ENCODE measurements at places on chromosomes 3 and 15.

GRCh38 chr15:92290359-92290992, 103.2 kb upstream of the ST8SIA2 start:
- H3K27ac ChIP-seq = no peak overlapping the region
- H3K4me1 ChIP-seq = no peaks in the 10 kb centered on the region
- no peak for DNase-seq
- H3K4me3 ChIP-seq = no peak overlapping the region
- H3K36me3 ChIP-seq = no peaks in the 10 kb centered on the region

- no peaks in the 10 kb centered on the region for H3K36me3 ChIP-seq
- DNase-seq = no peak
- peaks cover 37% of the 10 kb centered on the region for H3K27me3 ChIP-seq
- H3K4me1 ChIP-seq = peaks cover 24% of the 10 kb centered on the region
- no peak overlapping the region for H3K4me3 ChIP-seq
Measured at GRCh38 chr3:27730774-27731659, 8.9 kb upstream of the EOMES start.

DNA sequence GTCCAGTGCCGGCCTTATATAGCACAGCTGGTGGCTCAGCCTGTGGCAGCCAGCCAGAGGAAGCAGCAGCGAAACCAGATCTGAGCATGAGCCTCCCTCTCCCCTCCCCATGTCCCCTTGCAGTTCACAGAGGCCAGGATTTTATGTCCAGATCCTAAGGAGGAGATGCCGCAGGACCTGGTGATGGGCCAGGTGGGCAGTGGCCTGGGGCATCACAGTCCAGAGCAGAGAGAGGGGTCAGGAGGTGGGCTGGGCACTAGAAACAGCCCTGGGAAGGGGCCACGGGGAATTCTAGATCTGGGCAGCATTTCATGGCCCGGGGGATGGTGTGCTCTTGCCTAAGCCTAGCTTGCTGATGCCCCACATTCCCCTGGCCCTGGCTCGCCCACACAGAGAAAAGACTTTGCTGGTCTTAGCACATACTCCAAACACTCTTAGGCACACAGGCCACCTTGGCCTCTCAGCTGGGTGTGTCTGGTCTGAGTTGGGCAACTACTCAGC, 259 bp upstream of the CILP start:
- no peak overlapping the region for H3K4me3 ChIP-seq
- H3K27ac ChIP-seq = no peak overlapping the region
- H3K4me1 ChIP-seq = peaks cover 8% of the 10 kb centered on the region
- H3K27me3 ChIP-seq = no peaks in the 10 kb centered on the region
- no peak for DNase-seq
- no peaks in the 10 kb centered on the region for H3K36me3 ChIP-seq

GRCh38 chr3:113079218-113079961, 88.6 kb downstream of the GTPBP8 start:
- no peak overlapping the region for H3K27ac ChIP-seq
- no peaks in the 10 kb centered on the region for H3K27me3 ChIP-seq
- no peaks in the 10 kb centered on the region for H3K36me3 ChIP-seq
- H3K4me1 ChIP-seq = no peaks in the 10 kb centered on the region
- DNase-seq = no peak

- DNase-seq = no peak
- H3K4me3 ChIP-seq = no peak overlapping the region
- H3K4me1 ChIP-seq = no peaks in the 10 kb centered on the region
Measured at GRCh38 chr3:30988769-30989168, 94.3 kb upstream of the GADL1 start.

DNA sequence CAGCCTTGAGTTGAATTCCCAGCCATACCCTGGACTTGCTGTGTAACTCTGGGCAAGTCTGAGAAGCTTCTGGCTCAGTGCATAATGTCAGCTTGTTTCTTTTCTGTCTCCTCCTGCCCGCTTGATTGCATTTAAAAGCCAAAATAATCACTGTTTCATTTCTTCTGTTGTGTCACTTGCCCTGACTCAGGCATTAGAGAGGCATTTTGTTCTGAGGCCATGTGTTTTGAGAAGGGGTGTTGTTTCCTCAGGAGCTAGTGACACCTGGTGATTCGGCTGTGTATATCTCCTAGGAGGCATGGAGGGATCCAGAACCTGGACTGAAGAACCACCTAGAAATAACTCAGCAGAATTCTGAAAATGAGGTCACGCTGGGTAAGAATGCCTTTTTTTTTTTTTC, 16.0 kb downstream of the WDR73 start:
- H3K4me1 ChIP-seq = peaks cover 19% of the 10 kb centered on the region
- H3K27ac ChIP-seq = no peak overlapping the region
- H3K36me3 ChIP-seq = peaks cover 21% of the 10 kb centered on the region
- no peak for DNase-seq

DNA sequence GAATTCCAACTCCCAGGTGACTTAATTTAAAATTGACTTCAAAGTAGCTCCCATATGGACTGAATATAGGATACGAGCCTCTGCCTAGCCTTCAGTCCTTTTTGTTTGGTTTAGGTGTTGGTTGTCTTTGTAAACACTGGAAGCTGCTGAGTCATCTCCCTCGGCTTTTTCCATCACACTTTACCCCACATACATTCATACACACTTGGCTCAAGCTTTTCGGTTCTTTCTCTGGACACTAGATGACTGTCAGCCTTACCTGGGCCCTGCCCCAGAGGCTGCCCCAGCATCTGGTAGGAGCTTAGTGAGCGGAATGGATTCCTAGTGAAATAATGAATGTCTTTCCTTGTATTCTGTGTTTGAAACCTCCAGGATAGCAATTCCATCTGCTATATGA, 201.5 kb upstream of the IL12A start:
- no peaks in the 10 kb centered on the region for H3K36me3 ChIP-seq
- no peak overlapping the region for H3K4me3 ChIP-seq
- peak overlapping the region; percentile 58 for H3K27ac ChIP-seq

DNA sequence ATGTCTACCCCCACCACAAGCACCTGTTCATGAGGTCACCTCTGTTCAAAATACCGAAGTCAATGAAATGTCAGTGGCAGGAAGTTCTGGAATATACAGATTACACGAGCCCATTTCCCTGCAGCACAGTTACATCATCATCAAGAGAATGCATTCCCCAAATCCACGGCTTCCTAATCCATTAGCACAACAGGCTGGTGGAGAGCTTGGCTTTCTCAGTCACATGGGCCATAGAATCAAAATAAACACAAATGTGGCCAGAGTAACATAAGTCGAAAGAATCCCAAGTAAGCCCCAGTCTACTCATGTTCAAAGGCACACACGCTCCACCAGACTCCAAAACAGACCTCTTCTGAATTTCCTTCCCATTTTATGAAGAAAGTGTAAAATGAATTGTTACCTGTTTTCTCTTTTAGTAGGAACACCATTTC, 419.3 kb downstream of the MAGI1 start:
- H3K4me1 ChIP-seq = peaks cover 9% of the 10 kb centered on the region
- no peak overlapping the region for H3K27ac ChIP-seq
- no peaks in the 10 kb centered on the region for H3K27me3 ChIP-seq
- H3K36me3 ChIP-seq = no peaks in the 10 kb centered on the region
- no peak overlapping the region for H3K4me3 ChIP-seq

GRCh38 chr3:37816271-37816670, 45.4 kb upstream of the CTDSPL start:
- H3K4me1 ChIP-seq = peaks cover 5% of the 10 kb centered on the region
- no peak overlapping the region for H3K27ac ChIP-seq
- no peak overlapping the region for H3K4me3 ChIP-seq
- H3K36me3 ChIP-seq = peaks cover 5% of the 10 kb centered on the region
- no peak for DNase-seq

DNA sequence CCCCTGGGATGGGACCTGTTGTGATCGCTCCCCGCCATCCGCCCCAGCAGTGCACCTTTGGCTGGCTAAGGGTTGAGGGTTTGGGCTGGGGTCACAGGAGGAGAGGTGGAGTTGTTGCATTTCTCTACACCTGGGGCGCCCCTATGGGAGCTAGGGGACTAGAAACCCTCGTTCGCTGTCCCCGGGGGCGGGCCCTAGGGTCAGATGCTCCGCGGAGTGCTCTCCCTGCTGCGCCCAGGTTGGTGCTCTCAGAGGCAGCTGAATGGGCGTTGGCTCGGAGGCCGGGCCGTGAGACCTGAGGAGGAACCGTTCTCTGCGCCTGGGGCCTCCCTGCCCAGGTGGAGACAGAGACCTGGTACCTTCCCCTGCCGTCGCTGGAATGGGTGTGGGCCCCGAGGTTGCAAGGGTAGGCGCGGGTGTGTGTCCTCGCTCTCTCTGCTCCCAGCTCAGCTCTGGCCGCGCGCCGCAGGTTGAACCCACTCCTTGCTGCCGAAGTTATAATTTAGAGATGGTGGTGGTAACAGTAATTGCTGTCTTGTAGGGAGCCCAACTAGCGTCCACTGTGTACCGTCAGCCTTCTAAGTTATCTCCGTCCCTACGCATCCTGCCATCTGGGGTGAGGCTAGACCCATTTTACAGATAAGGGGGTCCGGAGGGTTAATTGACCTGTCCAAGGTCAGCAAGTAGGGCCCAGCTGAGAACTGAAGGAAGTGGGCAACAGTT, 965 bp downstream of the FLNB start:
- no peaks in the 10 kb centered on the region for H3K36me3 ChIP-seq
- peak overlapping the region; percentile 57 for H3K27ac ChIP-seq
- peak overlapping the region; percentile 90 for H3K4me3 ChIP-seq
- peaks cover 43% of the 10 kb centered on the region for H3K4me1 ChIP-seq
- no peaks in the 10 kb centered on the region for H3K27me3 ChIP-seq
